Panc1 (cell line): ENCODE measurements at places on chromosomes 6 and 20. TPM values are rescaled to one million over a fixed set of nuclear protein-coding genes. Genes with fewer than 3 reads are reported as not detected.

DNA sequence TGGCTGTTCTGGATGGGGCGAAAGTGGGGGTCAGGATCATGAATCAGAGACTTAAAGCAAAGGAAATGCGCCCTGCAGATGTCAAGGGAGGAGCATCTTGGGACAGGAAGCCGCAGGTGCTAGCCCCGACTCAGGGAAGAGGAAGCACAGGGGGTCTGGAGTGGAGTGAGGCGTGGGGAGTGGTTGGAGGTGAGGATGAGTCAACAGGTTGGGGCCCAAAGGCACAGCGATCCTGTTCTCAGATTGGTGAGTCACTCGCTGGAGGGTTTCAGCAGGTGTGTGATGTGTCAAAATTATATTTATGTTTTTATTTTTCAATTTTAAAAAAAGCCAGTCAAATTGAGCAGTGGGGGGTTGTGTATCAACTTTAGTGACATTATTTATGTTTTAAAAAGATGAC lies 19.0 kb downstream of the PACSIN1 start:
- no peak for DNase-seq

DNA sequence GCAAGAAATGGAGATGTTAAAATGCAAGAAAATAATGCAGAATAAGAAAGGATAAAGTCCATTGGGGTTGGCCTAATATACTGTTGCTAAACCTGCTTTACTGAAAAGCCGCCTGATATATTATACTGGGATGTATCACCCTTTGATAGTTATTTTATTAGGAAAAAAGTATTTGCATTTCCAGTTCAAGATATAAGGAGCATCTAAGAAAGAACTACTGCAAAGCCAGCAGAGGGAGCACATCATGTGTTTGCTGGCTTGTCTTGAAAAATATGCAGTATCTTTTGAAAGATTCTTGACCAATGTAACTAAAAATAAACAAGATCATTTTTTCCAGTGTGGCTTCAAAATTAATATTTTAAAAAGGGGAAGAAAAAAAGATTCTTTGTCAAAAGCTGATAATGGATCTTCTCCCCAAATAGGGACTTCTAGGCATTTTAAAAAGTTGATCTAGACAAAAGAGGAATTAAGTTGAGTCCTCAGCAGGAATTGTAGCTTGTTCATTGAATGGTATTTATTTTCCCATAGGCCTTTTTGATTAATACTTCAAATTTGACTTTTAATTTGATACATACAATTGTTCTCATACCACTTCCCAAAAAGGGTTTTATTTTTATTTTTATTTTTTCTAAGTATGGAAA lies 214.9 kb downstream of the ZFAND3 start:
- DNase-seq = no peak

- DNase-seq = no peak
Observed at GRCh38 chr6:162387718-162388382, 339.7 kb downstream of the PRKN start.

DNA sequence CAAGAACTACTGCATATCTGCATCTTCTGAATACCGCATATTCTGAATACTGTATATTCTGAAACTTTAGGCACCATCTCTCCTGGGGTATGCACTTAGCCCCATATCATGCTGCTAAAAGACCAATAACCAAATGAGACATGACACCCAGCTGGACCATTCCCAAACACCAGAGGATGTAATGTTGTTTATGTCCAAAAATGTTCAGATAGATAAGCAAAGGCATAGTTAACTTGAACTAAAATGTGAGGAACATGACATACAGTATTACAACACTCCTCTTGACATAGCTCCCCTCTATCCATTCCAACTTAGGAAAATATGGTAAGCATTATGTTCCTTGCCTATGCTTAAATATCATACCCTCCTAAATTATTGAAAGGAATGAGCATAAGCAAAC lies 127.3 kb downstream of the TENT5A start:
- DNase-seq = no peak

DNA sequence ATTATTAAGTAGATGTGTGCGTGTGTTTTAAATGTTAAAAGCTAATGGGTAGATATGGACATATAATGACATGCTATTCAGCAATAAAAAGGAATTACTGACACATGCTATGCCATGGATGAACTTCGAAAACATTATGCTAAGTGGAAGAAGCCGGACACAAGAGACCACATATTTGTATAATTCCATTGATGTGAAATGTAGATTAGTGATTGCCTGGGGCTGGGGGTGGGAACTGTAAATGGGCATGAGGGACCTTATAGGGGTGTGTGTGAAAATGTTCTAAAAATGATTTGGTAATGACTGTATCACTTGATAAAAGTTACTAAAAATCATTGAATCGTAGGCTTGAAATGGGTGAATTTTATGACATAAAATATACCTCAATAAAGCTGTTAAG lies 104.5 kb upstream of the BEND3 start:
- no peak for DNase-seq

The MAFB gene
- 0.28 TPM for total RNA-seq
